Endodermal cell (in vitro differentiated cells): ENCODE measurements at places on chromosomes 1 and 21.

DNA sequence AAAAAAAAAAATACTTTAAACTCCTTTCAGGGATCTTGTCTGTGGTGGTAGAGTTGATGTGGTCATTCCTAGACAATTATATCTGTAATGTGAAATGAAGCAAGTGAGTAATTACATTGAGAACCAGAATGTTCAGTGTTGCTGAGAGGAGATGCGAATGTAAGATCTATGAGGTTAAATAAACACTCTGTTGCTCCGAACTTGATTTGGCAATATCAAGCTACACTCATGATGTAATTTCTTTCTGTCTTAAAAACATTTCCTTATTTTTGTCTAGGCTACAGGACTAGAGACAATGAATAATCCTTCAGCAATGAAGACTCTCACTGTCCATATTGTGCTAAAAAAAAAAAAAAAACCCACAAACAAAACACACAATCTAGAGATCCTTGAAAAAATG, 63.1 kb upstream of the IGSF5 start:
- DNase-seq: no peak

- no peak for DNase-seq
These were observed 7.9 kb downstream of the ALX3 start for GRCh38 chr1:110062612-110063011.

- no peak for DNase-seq
These were observed 2.7 kb downstream of the AKR7A2 start for GRCh38 chr1:19309123-19309813.

- no peak for DNase-seq
These were observed 86.4 kb downstream of the BCAR3 start for GRCh38 chr1:93595266-93595665.

- no peak for DNase-seq
These were observed 29.0 kb downstream of the GRHL3 start for GRCh38 chr1:24348196-24348595.

- DNase-seq: no peak
These were observed 11.6 kb downstream of the SDCCAG8 start for GRCh38 chr1:243267471-243267880.

- peak; percentile 93 for DNase-seq
These were observed 20.0 kb downstream of the MEF2D start for GRCh38 chr1:156480411-156481192.

- DNase-seq: peak; percentile 40
These were observed 60.8 kb downstream of the SLC37A1 start for GRCh38 chr21:42574234-42575027.

DNA sequence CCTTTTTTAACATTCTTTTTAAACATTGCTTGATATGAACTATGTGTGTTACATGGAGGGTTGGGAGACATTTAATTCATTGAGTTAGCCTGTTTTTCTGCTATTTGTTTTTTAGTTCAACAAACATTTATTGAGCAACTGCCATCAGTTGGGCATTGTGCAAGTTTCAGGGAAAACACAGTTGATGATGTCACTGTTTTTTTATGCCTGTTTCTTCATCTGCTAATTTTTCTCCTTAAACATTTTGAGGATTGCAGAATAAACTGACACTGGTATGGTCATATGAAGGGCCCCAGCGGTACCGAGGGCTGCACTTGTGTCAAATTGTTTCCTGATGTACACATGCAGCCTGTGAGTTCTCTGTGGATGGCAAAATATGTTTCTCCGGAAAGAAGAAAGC, 253.0 kb downstream of the FGGY start:
- no peak for DNase-seq

DNA sequence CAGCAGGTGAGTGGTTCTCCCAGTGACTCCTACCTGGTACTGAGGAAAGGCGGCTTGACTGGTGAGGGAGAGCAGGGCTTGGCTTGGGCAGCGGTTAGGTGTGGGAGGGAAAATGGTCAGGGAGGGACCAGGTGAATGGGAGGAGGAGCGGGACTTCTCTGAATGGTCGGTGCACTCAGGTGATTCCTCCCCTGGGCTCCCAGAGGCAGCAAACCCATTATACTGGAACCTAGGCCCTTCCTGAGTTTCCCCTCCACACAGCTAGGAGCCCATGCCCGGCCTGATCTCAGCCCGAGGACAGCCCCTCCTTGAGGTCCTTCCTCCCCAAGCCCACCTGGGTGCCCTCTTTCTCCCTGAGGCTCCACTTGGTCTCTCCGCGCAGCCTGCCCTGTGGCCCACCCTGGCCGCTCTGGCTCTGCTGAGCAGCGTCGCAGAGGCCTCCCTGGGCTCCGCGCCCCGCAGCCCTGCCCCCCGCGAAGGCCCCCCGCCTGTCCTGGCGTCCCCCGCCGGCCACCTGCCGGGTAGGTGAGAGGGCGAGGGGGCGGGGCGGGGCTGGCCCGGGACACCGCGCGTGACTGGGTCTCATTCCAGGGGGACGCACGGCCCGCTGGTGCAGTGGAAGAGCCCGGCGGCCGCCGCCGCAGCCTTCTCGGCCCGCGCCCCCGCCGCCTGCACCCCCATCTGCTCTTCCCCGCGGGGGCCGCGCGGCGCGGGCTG, 2.3 kb downstream of the ARTN start:
- DNase-seq: peak; percentile 86

DNA sequence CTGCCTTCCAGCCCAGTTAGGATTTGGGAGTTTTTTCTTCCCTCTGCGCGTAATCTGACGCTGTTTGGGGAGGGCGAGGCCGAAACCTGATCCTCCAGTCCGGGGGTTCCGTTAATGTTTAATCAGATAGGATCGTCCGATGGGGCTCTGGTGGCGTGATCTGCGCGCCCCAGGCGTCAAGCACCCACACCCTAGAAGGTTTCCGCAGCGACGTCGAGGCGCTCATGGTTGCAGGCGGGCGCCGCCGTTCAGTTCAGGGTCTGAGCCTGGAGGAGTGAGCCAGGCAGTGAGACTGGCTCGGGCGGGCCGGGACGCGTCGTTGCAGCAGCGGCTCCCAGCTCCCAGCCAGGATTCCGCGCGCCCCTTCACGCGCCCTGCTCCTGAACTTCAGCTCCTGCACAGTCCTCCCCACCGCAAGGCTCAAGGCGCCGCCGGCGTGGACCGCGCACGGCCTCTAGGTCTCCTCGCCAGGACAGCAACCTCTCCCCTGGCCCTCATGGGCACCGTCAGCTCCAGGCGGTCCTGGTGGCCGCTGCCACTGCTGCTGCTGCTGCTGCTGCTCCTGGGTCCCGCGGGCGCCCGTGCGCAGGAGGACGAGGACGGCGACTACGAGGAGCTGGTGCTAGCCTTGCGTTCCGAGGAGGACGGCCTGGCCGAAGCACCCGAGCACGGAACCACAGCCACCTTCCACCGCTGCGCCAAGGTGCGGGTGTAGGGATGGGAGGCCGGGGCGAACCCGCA, at the start of gene PCSK9:
Gene PCSK9, plus strand, starts transcription at position 207 of the 741 bp plus-strand sequence. Its CDS starts 290 bp downstream, at position 497.
- peak; percentile 90 for DNase-seq

DNA sequence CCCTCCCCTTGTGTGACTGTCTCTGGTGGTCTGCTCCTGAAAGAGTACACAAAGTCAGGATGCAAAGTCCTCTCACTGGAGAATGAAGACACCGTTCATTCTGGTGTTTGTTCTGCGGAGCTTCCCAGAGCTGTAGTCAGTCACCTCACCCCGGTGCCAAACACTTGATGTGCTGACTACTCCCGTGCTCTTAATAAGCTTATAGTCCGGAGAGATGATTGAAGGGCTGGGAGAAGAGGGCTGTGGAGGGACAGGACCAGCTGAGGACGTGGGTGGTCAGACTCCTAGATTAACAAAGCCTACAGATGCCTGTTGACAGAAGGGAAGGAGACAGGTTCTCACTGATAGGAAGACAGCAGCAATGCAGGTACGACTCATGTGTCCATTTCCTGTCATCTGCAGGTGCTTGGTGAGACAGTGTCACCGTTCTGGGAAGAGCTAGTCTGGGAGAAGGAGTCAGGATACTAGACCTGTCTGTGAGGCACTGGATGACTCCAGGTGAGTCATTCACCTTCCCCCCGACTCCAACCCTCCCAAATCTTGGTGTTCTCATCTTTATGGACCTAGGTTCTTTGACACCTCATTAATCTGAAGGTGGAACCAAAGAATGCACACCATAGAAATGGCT, 40.4 kb upstream of the LRRN2 start:
- DNase-seq: peak; percentile 38

DNA sequence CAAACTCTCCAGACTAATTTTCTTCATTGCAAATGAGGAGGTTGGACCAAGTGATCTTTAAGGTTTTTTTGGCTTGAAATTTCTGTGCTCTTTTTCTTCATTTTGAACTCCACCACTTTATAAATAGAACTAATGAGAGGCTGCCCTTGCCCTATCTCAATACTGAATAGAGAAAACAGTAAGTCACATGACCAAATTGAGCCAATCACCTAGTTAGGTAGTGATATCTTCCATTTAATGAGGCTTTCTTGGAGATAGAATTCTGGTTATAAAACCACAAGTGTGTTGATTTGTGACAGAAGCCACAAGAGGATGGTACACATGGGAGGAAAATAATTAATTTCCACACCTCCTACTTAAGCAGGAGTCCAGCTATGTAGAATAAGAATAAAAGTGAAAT, 263.4 kb upstream of the SNX7 start:
- no peak for DNase-seq

DNA sequence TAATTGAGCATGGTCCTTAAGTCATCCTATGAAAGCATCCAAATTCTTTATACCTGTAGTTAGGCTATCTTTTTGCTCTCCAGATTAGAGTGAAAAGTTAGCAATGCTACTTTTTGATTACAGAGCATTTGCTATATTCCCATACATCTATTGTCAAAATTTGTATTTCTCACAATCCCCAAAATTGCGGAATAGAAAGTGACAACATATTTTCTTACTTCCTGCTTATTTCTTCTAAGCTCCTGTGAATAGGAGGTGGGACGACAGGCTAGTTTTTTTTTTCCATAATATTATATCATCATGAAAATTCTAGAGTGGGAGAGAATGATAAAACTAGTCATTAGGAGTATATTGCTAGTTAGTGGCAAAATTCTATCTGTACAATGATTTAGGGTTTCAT, 264.0 kb upstream of the DPYD start:
- DNase-seq: no peak

DNA sequence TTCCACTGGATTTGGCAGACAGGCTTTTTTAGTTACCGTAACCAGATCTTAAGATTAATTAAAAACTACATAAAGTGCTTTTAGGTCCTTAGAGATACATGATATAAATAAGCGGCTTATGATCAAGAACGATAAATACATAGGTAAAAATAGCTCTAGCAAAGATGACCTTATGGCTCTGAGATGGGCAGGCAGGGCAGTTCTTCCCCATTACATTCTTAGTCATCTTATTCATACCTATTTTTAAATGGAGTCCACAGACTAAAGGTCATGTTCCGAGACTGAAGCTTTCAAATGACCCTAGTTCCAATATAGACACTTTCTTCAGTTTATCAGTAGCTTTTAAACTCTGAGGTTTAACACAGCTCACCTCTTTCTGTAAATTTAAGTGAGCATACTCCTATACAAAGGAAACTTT, 4.3 kb downstream of the MCL1 start:
- no peak for DNase-seq

DNA sequence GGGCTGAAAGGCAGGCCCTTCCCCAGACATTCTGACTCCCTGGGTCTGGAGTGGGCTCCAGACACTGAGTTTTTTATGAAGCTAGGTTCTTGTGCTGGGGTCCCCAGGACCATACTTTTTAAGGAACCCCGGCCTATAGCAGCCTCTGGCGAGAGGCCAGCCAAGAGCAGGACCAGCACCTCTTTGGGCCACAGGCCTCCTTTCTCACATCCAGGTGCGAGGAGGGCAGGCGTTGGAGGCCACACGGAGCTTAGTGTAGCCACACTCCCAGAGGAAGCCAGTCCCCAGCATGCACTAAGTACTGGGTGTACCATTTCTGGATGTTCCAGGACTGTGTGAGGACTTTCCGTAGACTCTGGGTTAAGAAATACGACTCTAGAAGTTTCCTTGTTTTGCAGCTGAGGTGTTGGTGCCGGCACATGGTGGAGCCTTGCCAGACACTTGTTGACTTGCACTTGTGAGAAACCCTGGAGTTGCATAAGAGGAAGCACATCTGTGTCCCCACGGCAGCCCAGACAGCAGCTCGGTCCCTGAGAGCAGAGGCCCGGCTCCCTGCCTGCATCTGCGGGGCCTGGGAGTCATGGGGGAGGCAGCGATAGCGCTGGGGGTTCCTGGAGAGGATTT, 122.2 kb upstream of the VAMP3 start:
- no peak for DNase-seq

- peak; percentile 47 for DNase-seq
These were observed 28.6 kb downstream of the COL6A1 start for GRCh38 chr21:46009951-46010705.

DNA sequence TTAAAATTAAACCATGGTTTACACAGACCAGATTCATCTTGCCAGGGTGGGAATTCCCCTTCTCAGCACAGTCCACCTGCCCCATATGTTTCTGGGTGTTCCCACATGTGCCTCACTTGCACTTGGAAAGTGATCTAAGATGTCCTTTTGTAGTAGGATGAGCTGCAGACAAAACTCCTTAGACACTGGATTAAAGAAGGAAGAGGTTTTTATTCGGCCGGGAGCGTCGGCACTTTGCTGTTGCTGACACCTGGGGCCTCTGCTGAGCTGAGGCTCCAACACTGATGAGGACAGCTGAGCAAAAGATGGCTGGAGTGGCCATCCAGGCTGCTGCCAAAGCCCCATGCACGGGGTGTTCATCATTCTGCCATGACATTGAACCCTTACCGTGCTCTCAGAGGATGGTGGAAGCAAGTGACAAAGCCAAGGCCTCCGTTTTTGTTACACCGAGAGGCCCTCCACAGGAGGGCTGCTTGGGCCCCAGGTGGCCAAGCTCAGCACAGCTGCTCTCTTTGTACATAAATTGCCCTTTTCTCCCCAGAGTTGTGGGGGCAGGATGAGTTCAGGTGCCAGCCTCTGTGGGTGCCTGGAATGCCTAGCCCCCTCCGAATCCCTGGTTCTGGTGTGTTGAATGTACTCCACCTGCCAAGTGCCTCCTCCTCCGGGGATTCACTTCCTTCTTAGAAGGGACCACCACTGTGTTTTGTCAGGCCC, 7.3 kb upstream of the ACOT11 start:
- DNase-seq: no peak

DNA sequence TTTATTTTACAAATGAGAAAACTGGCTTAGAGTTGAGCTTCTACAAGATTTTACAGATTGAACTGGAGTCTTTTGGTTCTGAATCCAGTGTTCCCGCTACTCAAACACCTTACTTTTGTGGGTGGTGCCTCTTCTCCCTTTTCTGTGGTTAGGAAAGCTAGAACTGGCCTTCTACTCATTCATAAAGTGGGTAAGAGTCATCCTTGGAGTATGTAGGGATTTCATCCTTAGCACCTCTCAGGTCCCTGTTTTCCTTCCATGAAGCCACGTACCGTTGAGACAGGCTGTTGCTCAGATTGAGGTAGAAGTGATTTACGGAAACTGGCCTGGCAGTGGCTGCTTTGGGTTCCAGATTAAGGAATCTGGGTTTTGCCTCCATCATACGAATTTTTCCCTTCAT, 35.8 kb downstream of the WNT4 start:
- peak; percentile 22 for DNase-seq
